ENCODE measurements at places on chromosomes 5 and 9.

GRCh38 chr9:92290785-92291429 lies 2.6 kb downstream of the IARS1 start:
- DNase-seq = no peak

- DNase-seq = no peak
Measured at GRCh38 chr5:33781286-33781685, 110.5 kb downstream of the ADAMTS12 start.

GRCh38 chr5:14410394-14411201 lies 171.0 kb upstream of the OTULINL start:
- no peak for DNase-seq

DNA sequence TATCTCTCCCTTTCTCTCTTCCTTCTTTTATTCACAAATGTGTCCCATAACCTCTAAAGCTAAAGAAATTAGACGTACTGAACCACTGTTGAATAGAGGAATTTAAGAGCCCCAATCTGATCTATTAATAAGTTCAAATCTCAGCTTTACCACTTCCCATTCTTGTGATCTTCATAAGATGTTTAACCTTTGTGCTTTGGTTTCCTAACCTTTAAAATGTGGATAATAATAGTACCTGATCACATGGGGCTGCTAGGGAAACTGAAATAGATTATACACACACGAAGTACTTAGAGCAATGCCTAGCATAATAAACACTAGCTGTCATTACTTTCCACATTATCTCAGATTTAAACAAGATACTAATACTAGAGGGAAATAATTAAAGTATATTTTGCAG lies 324.3 kb upstream of the SEMA6A start:
- no peak for DNase-seq

DNA sequence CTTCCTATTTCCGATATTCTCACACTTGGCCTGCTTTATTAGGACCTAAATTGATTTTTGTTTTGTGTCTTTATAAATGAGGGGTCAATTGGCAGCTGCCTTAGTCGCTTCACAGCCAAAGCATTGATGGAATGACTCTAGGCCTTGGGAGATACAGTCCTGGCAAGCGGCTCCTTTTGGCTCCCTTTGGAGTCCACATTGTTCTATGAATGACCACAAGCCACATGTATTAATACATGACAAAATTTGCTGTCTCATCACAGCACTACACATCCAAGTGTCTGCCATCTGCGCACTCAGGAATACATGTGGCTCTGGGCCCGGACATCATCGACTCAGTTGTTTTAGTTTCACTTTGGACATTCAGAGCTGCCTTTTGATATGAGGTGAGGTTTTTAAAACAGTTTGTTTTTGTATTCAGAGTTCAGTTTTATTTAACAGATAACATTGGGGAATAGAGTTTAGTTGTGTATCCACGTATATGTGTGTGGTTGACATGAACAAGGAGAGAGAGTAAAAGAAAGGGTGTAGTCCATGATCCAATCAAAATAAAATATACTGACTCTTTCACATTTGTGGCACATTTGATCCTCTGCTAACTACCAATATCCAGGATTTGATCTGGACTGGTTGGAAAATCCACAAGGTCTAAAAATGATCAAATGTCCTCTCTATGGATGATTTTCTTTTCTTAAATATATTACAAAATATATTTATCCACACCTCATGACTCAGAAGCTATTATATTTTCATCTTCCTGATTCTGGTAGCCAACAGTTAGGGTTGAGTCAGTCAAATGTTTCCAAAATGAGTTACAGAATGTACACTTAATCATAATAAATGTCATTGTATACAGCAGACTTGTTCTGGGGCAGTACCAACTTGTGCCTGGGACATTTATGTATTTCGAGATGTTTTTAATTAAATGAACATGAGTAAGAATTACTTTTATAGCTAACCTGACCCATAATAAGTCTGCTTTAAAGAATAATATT lies 114.0 kb upstream of the MTAP start:
- no peak for DNase-seq

DNA sequence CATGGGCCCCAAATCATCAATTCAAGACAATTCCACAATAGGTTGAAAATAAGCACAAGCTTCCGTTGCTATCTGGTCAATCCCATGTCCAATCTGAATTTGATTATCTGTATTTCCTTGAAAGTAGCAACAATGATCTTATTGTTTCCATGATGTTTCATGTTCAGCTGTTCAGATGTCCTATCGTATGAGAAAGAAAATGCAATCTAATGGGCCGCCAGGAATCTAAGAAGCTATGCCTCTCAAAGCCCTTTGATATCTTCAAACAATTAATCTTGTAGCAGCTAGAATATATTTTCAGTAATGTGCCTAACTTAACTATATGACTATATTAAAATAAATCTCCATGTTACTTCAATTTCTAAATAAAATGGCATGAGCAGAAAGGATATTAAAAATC lies 32.1 kb upstream of the ALDOB start:
- DNase-seq = no peak

DNA sequence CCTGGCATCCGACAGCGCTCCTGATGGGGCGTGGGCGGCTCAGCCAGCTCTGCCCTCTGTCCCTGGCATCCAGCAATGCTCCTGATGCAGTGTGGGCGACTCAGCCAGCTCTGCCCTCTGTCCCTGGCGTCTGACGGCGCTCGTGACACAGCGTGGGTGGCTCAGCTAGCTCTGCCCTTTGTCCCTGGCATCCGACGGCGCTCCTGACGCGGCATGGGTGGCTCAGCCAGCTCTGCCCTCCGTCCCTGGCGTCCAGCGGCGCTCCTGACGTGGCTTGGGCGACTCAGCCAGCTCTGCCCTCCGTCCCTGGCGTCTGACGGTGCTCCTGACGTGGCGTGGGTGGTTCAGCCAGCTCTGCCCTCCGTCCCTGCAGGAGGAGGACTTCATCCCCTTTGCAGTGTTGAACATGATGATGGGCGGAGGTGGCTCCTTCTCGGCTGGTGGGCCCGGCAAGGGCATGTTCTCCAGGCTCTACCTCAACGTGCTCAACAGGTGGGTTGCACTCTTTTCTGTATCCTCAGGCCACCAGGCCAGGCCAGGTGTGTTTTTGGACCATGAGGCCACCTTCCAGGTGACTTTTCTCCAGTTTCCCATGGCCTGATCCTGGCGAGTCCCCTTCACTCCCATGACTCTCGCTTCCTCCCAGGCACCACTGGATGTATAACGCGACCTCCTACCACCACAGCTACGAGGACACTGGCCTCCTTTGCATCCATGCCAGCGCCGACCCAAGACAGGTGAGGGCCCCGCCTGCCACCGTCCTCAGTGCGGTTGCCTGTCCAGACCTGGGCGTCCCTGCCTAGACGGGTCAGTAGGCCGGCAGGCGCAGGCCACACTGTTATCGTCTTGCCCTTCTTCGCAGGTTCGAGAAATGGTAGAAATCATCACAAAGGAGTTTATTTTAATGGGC lies 8.0 kb downstream of the PMPCA start:
- no peak for DNase-seq

Measured in stimulated activated CD8-positive, alpha-beta memory T cell treated with anti-CD3 and anti-CD28 coated beads, Interleukin-4, amount 100 ng/mL, for 1 hour (primary cell).